ENCODE measurements at places on chromosomes 4 and X. TPM values are rescaled to one million over a fixed set of nuclear protein-coding genes. Genes with fewer than 3 reads are reported as not detected.

DNA sequence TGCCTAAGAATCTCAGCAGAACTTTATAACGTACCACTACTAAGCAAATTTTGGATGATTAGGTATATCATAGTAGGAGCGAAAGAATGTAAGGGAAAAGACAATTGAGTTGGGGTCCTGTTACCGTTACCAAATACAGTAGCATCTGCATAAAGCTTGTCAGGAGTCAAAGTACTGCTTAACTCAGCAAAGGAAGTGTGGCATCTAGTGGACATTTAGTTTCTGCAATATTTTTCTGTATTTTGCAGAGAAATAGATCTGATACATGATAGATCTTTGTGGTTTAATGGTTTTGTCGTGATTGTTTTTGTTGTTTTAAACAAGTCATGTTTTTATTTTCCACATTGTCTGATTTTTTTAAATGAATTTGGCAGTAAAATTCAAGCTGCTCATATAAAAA lies 81.0 kb upstream of the SMARCAD1 start:
- peak; percentile 5 for DNase-seq

- DNase-seq: peak; percentile 43
Measured at GRCh38 chr4:24664956-24665355, 80.6 kb upstream of the DHX15 start.

- no peak for DNase-seq
Measured at GRCh38 chr4:2946812-2947600, 16.2 kb downstream of the NOP14 start.

- no peak for DNase-seq
Measured at GRCh38 chr4:7240306-7240705, 48.0 kb downstream of the SORCS2 start.

The LIMCH1 gene
- total RNA-seq: 2.8 TPM

The PRRG1 gene
- total RNA-seq: 6.2 TPM

All from fibroblast of lung (primary cell).